ENCODE measurements at places on chromosomes 7 and 10. TPM values are rescaled to one million over a fixed set of nuclear protein-coding genes. Genes with fewer than 3 reads are reported as not detected.
A peak's percentile ranks its signal among the peaks of the same experiment; 100 is the strongest.

The ENTPD1 gene
- total RNA-seq, result 3.3 TPM

DNA sequence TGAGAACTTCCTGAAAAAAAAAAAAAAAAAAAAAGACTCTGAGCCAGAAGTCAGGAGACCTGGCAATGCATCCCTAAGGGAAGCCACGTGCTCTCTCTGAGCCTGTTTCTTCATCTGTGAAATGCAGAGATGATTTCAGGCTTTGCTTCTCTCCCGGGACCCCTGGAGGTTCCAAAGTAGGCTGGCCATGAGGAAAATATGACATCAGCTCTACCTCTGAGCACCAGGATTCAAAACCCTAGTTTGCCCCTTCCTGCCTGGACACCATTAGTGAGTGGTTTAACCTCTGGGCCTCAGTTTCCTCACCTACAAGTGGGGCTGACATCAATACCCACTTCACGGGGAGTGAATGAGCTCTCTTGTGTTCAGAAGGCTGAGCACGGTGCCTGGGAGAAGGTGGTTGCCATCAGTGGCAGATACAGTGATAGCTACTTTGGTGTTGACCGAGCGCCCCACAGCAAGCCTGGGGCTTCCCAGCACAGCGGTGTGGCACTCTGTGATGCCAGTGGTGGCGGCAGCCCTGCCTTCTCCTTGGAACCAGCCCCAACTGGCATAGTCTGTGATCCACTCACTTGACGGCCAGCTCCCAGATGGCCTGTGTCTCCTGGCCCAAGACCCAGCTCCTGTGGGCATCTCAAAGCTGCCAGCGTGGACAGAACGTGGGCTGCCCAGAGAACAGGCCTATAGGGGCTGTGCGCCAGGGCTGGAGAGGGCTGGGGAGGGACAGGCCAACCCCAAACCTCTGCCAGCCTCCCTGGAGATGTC lies 153.1 kb upstream of the UNC5B start:
- peaks cover 6% of the 10 kb centered on the region for H3K27me3 ChIP-seq
- no peak overlapping the region for H3K4me3 ChIP-seq
- H3K27ac ChIP-seq, result no peak overlapping the region
- no peaks in the 10 kb centered on the region for H3K36me3 ChIP-seq
- H3K4me1 ChIP-seq, result no peaks in the 10 kb centered on the region

DNA sequence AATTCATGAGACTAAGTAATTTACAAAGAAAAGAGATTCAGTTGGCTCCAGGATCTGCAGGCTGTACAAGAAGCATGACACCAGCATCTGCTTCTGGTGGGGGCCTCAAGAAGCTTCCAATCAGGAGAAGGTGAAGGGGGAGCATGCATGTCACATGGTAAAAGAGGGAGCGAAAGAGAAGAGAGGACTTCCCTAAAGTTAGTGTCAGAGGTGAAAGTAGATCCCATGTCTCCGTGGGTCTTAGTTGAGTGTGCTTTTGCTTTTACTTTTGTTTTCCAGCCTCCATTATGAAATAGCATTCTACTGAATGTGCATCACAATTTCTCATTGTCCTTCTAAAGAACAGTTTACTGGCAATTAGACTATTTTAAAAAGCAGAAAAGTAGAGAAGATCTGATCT lies 213.6 kb upstream of the FZD1 start:
- H3K27me3 ChIP-seq, result no peaks in the 10 kb centered on the region
- DNase-seq, result no peak

The PLPP4 gene
- total RNA-seq, result 0.26 TPM

The WNT8B gene
- not detected for total RNA-seq

The CYP3A7 gene
- 37.8 TPM for total RNA-seq

- H3K4me3 ChIP-seq, result no peak overlapping the region
- H3K27ac ChIP-seq, result no peak overlapping the region
- H3K4me1 ChIP-seq, result no peaks in the 10 kb centered on the region
Measured at GRCh38 chr7:154871507-154871906, 131.4 kb downstream of the PAXIP1 start.

DNA sequence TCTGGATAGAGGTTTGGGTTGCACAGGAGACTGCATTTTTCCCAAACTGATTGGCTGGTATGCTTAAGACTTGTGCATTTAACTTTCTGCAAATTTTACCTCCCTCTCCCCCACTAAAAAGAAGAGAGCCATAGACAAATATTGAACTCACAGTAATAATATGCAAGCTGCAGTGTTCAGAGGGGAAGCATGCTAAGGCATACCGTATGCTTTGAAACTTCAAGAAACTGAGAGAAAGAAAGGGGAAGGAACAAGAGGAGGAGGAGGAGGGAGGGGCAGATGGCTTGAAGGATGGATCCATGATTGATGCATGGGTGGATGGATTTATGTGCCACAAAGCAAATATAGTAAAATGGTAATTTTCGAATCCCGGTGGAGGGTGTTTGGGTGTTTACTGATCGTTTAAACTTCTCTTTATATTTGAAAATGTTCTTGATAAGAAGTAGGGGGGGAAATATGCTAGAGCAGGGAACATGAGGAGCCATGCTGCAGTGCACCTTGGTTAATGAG lies 7.8 kb upstream of the KLF6 start:
- DNase-seq, result no peak
- H3K4me1 ChIP-seq, result no peaks in the 10 kb centered on the region
- no peaks in the 10 kb centered on the region for H3K27me3 ChIP-seq
- H3K4me3 ChIP-seq, result no peak overlapping the region

DNA sequence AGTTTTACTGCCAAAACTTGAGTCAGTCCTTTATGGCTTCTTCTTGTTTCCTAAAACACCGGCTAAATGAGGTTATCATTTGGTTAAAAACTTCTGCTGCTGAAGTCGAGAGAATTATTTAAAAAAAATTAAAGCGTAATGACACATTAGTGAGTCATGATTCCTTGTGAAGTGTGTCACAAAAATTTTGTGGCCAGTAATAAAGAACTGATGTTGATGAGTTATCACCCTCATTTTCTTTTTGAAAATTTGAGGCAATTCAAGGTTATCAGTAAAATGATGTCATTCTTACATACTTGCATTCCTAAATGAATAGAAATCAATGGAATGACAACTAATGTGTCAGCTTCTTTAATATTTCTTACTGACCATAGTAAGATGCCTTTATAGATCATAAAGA lies 427.4 kb downstream of the SORCS3 start:
- peak; percentile 81 for DNase-seq
- no peak overlapping the region for H3K27ac ChIP-seq
- H3K27me3 ChIP-seq, result no peaks in the 10 kb centered on the region
- H3K36me3 ChIP-seq, result no peaks in the 10 kb centered on the region
- no peaks in the 10 kb centered on the region for H3K4me1 ChIP-seq

- H3K27me3 ChIP-seq, result no peaks in the 10 kb centered on the region
- DNase-seq, result no peak
- H3K36me3 ChIP-seq, result no peaks in the 10 kb centered on the region
- H3K27ac ChIP-seq, result no peak overlapping the region
- H3K4me1 ChIP-seq, result no peaks in the 10 kb centered on the region
- no peak overlapping the region for H3K4me3 ChIP-seq
Measured at GRCh38 chr7:126398285-126398684, 854.5 kb downstream of the GRM8 start.

GRCh38 chr7:138865843-138866242 lies 67.8 kb upstream of the ATP6V0A4 start:
- no peaks in the 10 kb centered on the region for H3K36me3 ChIP-seq
- H3K4me3 ChIP-seq, result no peak overlapping the region

The SHH gene
- total RNA-seq, result under 0.01 TPM

DNA sequence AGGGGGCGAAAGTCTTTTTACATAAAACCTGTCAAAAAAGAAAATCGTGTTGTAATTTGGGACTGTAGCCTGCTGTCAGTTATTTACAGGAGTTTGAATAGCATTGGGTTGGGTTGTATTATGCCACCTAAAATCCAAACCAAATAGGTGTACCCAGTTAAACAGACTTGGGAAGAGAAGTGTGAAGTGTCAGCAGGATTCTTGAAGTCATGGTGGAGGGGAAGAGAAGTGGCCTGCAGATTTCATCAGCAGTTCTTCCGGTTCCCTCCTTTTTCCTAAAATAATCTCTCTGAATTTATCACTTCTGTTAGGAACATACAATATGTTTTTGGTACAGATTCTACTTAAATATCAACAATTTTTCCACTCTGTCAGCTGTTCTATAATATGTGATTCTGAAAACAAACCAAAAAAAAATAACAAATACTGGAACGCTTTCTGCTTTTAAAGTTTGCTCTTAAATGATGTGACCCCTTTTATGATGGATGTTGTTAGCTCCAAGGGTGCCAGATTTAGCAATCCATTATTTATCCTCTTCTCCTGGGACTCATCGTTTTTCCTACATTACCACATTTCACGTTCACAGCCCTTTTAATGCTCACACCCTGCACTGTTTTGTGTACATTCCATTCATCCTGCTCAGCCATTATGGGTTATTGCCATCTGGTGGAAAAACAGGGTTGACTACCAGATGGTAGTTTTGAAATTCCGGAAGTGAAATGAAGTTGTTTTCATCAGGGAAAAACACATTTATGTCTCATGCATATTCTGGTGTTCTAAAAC lies 18.7 kb upstream of the ARHGAP12 start:
- no peaks in the 10 kb centered on the region for H3K27me3 ChIP-seq
- H3K36me3 ChIP-seq, result no peaks in the 10 kb centered on the region
- H3K27ac ChIP-seq, result no peak overlapping the region
- no peak overlapping the region for H3K4me3 ChIP-seq
- peaks cover 4% of the 10 kb centered on the region for H3K4me1 ChIP-seq
- peak; percentile 96 for DNase-seq

- H3K36me3 ChIP-seq, result no peaks in the 10 kb centered on the region
- H3K27me3 ChIP-seq, result no peaks in the 10 kb centered on the region
- H3K4me3 ChIP-seq, result no peak overlapping the region
Measured at GRCh38 chr7:78226059-78226719, 427.6 kb downstream of the PHTF2 start.

- no peak overlapping the region for H3K4me3 ChIP-seq
- no peak overlapping the region for H3K27ac ChIP-seq
- H3K27me3 ChIP-seq, result no peaks in the 10 kb centered on the region
- H3K36me3 ChIP-seq, result no peaks in the 10 kb centered on the region
- DNase-seq, result peak; percentile 61
- H3K4me1 ChIP-seq, result no peaks in the 10 kb centered on the region
Measured at GRCh38 chr7:135349746-135350145, 116.1 kb downstream of the STRA8 start.

DNA sequence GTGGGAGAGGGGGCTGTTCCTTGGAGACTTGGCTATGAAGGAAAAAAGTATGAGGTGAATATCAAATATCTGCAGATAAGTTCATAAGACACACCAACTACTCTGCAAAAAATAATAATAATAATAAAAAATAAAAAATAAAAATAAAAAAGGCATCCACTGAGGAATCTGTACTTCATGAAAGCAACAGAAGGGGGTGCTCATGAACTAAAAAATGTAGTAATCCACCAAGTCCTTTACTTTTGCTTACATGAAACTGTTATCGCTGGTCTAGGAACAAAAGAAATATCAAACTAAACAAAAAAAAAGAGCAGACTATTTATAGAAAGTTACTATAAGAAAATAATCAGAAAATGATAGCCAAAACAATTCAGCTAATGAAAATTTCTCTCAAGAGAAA lies 579.0 kb downstream of the PHTF2 start:
- no peak overlapping the region for H3K27ac ChIP-seq
- H3K4me1 ChIP-seq, result no peaks in the 10 kb centered on the region
- H3K4me3 ChIP-seq, result no peak overlapping the region
- H3K27me3 ChIP-seq, result no peaks in the 10 kb centered on the region
- no peak for DNase-seq

The ELAPOR2 gene
- 5.9 TPM for total RNA-seq

- H3K4me1 ChIP-seq, result no peaks in the 10 kb centered on the region
- DNase-seq, result no peak
- no peak overlapping the region for H3K27ac ChIP-seq
- no peak overlapping the region for H3K4me3 ChIP-seq
- no peaks in the 10 kb centered on the region for H3K27me3 ChIP-seq
- no peaks in the 10 kb centered on the region for H3K36me3 ChIP-seq
Measured at GRCh38 chr10:20970708-20971107, 73.6 kb upstream of the NEBL start.

The ADRB1 gene
- not detected for total RNA-seq

DNA sequence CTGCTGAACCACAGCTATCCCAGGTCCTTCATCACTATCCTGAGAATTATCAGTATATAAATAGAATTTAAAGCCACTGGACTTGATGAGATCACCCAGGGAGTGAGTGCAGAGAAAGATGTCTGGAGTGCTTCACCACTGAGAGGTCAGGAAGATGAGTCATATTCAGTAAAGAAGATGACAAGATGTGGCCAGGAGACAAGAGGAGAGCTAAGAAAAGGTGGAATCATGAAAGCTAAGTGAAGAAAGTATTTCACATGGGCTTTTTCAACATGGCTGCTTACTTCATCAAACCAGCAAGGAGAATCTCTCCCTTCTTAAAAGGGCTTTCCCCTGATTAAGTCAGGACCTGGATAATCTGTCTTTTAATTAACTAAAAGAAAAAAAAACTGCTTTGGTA lies 9.1 kb upstream of the PRKAR2B start:
- H3K36me3 ChIP-seq, result no peaks in the 10 kb centered on the region
- no peak overlapping the region for H3K4me3 ChIP-seq
- peak; percentile 42 for DNase-seq

The FOXI2 gene
- not detected for total RNA-seq

The ITPRID1 gene
- not detected for total RNA-seq

The GHRHR gene
- total RNA-seq, result not detected

- H3K27me3 ChIP-seq, result no peaks in the 10 kb centered on the region
- H3K27ac ChIP-seq, result no peak overlapping the region
- H3K4me3 ChIP-seq, result no peak overlapping the region
Measured at GRCh38 chr7:129550693-129551360, 48.5 kb downstream of the SMKR1 start.

GRCh38 chr7:47852330-47853245 lies 95.7 kb downstream of the PKD1L1 start:
- no peaks in the 10 kb centered on the region for H3K27me3 ChIP-seq
- no peaks in the 10 kb centered on the region for H3K36me3 ChIP-seq
- H3K27ac ChIP-seq, result no peak overlapping the region
- no peak for DNase-seq
- no peak overlapping the region for H3K4me3 ChIP-seq

- no peak overlapping the region for H3K27ac ChIP-seq
- H3K36me3 ChIP-seq, result no peaks in the 10 kb centered on the region
- no peak for DNase-seq
- H3K4me1 ChIP-seq, result no peaks in the 10 kb centered on the region
Measured at GRCh38 chr10:11409357-11409756, 202.1 kb downstream of the USP6NL start.

- no peaks in the 10 kb centered on the region for H3K36me3 ChIP-seq
- H3K4me3 ChIP-seq, result peak overlapping the region; percentile 57
- peaks cover 7% of the 10 kb centered on the region for H3K4me1 ChIP-seq
- H3K27me3 ChIP-seq, result no peaks in the 10 kb centered on the region
- H3K27ac ChIP-seq, result peak overlapping the region; percentile 44
Measured at GRCh38 chr10:62244785-62245467, 23.7 kb downstream of the RTKN2 start.

DNA sequence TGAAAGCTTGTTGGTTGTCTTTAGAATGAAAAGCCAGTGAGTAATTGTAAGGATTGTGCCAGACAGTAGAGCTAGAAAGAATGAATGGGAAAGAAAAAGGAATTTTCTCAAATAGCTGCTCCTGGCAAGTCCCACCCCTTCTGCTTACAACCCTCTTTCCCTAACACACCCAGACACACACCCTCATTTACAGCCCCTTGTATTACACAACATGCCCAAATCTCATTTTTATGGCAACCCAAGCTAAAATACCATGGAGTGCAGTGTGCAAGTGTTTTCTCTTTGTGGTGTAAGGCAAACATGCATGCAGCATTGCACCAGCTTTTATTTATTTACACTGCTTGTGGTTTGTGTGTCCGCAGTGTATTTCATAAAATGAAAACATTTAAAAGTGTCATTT lies 1.5 kb downstream of the PRKAR2B start:
- H3K27me3 ChIP-seq, result no peaks in the 10 kb centered on the region
- H3K4me3 ChIP-seq, result peak overlapping the region; percentile 66
- no peaks in the 10 kb centered on the region for H3K4me1 ChIP-seq

GRCh38 chr10:29691564-29692072 lies 56.8 kb upstream of the SVIL start:
- no peaks in the 10 kb centered on the region for H3K27me3 ChIP-seq
- peaks cover 7% of the 10 kb centered on the region for H3K4me1 ChIP-seq
- no peak for DNase-seq
- H3K4me3 ChIP-seq, result no peak overlapping the region
- H3K27ac ChIP-seq, result peak overlapping the region; percentile 6

Measured in fibroblast of lung (primary cell).